ENCODE measurements at places on chromosomes 1 and 21.

GRCh38 chr21:42234041-42234440, 15.1 kb downstream of the ABCG1 start:
- peak; percentile 48 for DNase-seq

GRCh38 chr1:8343464-8344001, 25.6 kb downstream of the SLC45A1 start:
- DNase-seq = no peak

GRCh38 chr1:56547977-56548376, 31.4 kb downstream of the PLPP3 start:
- no peak for DNase-seq

- DNase-seq = no peak
These were observed 1.3 kb downstream of the SMG5 start for GRCh38 chr1:156281281-156281680.

DNA sequence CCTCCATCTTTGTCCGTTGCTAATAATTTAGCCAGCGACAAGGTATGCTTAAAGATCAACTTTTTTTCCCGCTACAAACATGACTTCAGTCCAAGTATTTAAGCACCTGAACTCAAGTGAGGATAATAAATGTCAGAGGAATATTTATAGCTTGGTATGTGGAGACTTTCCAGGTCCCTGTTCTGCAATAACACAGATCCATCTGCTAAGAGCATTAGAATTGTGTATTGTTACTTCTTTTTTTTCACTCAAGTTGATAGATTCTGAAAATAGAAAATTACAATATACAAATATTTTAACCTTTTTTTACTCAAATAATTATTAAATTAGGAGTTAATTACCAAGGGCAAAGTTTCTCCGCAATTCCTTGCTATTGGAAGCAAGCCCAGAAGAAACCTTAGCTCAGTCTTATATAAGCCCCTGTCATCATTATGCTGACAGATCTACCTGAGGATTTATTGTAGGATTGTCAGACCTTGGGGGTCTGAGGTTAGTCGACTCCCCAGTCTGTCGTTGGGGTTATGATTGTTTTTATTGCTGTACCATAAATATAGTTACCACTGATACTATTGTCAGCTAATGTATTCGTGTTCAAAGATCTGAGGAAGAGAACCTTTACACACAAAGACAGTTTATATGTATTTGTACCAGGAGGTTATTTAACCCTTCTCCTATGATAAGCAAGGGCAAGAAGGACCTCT, 337.9 kb downstream of the TBX15 start:
- no peak for DNase-seq

GRCh38 chr21:41768437-41769042, 1.7 kb upstream of the RIPK4 start:
- peak; percentile 91 for DNase-seq

- no peak for DNase-seq
These were observed 67.9 kb upstream of the DYNLT5 start for GRCh38 chr1:66684353-66684752.

DNA sequence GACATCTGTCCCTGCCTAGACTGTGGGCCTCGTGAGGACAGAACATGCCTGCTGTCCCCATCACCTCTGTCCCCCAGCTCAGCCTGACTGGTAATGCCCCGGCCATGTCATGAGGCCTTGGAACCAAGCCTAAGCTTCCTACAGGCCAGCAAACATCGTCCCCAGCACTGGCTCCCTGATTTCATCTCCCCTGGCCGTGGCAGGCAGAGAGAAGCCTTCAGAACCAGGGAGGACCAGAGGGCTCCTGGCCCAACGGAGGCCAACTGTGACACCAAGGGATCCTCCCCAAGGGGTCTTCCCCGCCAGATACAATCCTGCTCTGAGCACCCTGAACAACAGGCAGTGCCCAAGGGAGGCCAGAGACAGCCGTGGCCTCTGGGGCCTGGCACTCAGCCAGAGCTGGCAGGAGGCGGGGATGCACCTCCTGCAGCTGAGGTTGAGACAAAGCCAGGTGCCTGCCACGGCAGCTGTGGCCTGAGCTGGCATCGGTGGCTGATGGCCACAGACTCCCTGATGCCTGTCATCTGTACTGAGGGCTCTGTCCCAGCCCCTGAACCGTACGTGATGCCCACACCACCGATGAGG, 9.9 kb upstream of the NPHP4 start:
- no peak for DNase-seq

DNA sequence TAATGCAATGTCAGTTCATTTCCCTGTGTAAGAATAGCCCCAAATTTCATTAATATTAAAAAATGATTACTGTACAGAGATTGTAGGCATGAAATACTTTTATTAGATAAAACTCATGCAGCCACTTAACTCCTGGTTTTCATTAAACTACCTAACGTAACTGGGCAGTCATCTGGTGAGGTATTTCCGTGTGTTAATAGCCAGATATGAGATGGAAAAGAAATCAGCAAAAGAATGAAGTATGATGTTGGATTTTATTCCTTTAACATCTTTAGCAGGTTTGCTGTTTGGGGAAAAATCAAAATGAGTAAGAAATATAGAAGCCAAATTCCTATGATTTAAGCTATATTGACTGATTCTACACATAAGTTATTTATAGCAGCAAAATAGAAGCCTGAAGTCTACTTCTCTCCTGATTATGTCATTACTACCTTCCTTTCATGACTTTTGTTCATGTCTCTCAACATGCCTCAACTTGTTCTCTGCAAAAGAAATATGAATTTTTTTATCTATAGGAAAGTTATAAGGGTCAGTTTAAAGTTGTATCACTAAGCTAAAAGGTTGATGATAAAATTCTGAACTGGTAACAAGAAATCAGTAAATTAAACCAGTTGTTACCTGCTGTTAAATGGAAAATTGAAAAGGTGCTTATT, 42.6 kb downstream of the CCDC18 start:
- no peak for DNase-seq

- DNase-seq = no peak
These were observed 57.1 kb downstream of the ZNF684 start for GRCh38 chr1:40588586-40588985.

DNA sequence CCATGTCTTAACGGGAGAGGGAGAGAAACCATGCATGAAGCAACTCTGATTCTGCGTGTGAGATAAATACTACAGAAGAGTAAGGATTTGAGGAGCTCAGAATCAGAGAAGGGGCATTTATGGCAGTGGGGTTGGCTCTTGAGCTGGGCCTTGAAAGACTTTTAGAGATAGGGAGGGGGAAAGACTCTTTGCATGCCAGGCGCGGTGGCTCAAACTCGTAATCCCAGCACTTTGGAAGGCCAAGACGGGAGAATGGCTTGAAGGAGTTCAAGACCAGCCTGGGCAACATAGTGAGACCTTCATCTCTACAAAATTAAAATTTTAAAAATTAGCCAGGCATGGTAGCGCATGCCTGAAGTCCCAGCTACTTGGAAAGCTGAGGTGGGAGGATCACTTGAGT, 672 bp downstream of the ARMH1 start:
- no peak for DNase-seq

GRCh38 chr1:230127105-230128054, 60.3 kb downstream of the GALNT2 start:
- DNase-seq = peak; percentile 65

DNA sequence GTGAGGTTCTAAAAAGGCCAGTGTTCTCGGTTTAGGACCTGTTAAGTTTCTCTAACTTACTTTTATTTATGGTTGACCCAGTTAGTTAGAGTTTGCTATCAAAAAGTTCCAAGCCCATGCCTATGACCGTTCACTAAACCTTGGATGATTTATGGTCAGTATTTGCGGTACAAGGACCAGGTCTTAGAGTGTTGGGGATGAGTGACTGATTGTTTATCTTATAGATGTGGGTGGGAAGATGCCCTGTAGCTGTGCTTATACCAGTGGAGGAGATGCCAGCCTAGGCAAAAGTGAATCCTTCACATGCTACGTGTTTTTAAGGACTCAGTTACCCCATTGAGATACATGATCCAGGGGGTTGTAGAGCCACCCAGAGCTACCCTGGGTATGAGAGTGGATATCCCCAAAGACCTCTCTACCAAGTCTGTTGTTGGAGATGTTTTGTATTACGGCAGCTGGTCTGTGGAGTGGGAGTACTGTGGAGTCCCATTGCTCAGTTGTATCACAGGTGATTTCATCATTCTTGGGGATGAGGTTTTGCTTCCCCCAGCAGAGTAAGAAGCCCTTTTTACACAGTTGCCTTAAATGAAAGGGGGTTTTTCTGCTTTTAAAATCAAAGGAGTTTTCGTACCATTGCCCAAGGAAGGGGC, 2.1 kb downstream of the SLC22A15 start:
- DNase-seq = no peak

DNA sequence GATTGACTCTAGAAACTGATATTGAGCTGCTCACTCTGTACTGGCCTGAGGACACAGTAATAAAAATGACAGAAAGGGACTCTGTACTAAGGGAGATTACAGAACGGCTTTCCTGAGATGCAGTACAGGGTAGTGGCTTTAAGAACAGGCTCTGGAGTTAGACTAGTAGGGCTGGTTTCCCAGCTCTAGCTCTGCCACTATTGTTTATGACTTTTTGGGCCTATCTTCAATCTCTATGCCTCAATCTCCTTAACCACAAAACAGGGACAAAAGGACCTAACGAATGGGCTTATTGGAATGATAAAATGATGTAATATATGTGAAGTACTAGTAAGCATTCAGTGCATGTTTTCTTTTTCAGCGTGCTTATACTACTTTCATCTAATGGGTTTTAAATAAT, 1.4 kb downstream of the DEPDC1 start:
- DNase-seq = no peak

GRCh38 chr1:50822035-50822776, 137.9 kb downstream of the FAF1 start:
- no peak for DNase-seq

DNA sequence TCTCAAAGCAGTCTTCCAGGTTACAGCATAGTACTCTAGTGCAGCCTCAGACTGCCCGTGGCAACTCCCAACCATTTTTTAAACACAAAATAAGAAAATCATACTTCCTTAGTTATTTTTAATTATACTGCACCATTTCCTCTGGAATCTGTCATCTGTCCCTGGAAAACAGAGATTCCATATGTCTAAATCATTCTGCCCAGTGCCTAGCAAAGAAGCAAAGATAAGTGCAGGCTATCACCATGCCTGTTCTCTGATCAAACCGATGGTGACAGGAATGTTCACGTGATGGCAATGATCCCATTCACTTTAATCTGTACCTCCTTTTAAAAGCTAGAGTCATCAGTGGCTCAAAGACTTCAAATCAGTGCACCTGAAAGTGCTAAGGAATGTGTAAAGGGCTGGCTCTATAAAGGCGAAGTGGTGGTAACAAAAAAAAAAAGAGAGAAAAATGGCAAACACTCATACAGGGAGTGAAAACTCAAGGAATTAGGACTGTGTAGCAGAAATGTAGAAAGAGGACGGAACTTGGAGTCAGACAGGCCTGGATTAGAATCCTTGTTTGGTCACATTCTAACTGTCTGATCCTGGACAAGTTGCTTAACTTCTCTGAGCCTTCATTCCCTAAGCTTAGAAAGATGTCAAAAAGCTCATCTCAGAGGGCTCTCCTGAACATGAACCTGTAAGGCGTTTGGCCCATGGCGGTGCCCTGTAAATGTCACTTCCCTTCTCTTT, 9.9 kb upstream of the CCN1 start:
- DNase-seq = no peak

DNA sequence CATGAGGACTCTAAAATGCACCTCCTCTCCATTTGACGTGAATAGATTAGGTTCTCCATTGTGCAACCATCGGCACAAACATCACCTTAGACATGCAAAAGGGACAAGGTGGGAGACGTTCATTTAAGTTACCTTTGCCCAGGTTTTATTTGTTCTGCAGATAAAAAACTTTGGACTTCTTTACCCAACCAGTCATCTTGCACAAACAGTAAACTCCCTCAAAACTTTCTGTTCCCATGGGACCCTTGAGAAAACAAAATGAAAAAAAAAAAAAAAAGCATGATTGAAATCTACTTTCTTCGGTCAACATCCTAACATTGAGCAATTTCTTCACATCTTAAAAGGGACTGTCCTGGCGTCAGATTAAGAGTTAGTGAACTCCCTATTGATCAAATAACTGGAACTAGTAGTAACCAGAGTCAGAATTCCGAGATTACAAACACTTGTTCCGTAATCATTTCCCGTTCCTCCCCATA, 31.4 kb upstream of the PROX1 start:
- DNase-seq = no peak

DNA sequence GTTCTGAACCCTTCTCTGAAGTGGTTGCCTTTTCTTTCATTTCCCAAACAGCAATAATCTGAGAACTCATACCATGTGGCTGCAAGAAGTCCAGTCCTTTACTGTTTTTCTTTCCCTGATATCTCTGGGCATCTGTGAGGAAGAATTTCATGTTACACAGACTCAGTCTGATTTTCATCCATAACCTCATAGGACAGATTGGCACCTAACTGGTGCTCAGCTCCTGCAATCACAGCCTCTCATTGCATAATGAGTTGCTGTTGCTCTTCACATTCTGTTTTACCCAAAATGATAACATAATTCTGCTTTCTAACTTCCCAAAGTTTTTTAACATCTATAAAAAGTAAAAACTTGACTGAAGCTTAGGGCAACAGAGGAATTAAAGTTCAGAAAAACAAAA, 472.2 kb upstream of the PBX1 start:
- no peak for DNase-seq

- DNase-seq = peak; percentile 17
These were observed 47.6 kb upstream of the CD34 start for GRCh38 chr1:207958376-207959139.

GRCh38 chr1:97364086-97364485, 556.7 kb downstream of the DPYD start:
- no peak for DNase-seq
